ENCODE measurements at places on chromosomes 7 and 10.
A peak's percentile ranks its signal among the peaks of the same experiment; 100 is the strongest.

DNA sequence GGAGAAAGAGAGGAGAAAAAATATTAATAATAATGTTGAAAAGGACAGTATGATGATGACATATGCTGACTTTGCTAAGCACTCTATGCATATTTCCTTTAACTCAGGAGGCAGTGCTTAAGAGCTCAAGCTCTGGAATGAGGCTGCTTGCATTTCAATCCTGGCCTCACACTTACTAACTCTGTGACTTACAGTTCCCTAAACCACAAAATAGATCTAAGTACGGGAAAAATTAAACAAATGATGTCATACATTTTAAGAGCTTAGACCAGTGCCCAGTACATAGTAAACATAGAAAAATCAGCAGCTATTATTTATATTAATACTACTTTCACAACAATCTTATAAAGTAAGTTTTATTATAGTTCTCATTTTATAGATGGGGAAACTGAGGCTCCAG, 61.3 kb downstream of the GFRA1 start:
- no peak for DNase-seq

DNA sequence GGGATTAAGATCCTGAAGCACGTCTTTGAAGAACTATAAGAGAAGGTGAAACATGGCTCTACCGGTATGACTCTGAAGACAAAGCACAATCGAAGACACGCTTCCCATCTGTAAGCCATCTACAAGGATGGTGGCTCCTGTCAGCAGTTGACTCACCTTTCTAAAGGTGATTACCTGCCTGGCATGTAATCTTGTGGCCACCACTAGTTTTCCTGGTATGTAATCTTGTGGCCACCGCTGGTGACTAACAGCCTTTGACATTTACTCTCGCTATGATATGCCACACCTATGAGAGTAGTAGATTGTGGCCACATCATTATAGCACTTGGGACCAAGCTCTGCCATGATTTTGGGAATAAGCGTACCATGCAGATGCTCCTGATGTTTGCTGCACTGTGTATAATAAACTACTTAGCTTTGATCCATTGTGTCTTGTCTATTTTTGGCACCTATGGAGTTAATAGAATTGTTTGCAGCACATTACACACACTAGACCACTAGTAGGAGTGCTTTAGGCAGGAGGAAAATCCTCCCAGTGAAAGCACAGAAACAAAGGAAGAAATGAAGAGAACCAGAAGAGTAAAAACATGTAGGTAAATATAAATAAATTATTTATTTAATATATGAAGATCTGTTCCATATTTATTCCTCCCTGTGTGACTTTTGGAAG, 59.8 kb downstream of the VAX1 start:
- no peak for DNase-seq

GRCh38 chr7:11212080-11212711, 238.5 kb downstream of the PHF14 start:
- DNase-seq, result peak; percentile 74

DNA sequence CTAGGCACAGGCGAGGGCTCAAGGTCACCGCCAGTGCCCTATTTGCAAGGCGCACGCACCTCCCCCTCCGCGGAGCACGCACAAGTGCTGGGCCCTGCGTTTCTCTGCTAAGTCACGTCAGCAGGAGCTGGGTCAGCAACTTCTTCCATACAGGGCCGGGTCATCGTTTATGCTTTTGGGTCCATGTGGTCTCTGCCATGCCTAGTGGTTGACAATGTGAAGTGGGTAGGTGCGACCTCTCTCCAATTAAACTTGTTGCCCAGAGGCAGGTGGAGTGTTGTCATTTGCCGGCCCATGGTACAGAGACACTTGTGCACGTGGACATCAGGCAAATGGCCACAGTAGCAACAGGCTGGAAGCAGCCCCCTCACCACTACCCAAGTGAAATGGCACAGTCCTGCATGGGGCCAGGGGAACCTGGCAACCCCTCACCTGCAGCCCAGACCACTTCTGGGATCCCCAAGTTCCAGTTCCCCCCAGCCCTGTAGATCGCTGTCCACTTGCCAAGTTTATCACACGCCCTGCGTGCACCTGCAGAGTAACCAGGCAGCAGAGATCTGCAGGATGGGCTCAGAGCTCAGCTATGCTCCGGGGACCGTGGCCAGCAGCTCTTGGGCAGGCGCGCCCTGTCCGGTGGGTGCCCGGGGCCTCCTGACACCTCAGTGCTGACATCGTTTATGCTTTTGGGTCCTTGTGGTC, 86.1 kb upstream of the PPP2R2D start:
- no peak for DNase-seq

DNA sequence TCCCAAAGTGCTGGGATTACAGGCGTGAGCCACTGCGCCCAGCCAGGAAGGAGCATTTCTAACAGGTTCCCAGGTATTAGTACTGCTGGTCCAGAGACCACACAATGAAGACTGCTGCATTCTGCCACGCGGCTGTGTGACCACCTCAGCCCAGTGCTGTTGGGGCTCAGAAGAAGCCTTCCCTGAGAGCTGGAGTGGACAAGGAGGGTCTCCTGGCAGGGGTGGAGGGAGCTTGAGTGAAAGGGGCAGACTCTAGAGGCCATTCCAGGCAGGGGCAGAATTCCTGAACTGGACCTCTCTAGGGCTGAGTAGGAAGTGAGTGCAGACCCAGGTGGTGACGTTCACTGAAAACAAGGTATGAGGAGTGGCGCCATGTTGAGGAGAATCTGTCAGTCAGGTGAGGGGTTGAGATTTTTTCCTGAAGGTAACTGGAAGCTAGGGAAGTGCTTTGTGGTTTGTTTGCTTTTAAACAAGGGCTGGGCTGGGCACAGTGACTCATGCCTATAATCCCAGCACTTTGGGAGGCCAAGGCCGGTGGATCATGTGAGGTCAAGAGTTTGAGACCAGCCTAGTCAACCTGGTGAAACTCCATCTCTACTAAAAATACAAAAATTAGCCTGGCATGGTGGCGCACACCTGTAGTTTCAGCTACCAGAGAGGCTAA, 67.6 kb downstream of the TACC2 start:
- no peak for DNase-seq

GRCh38 chr10:3136763-3137611, 35.6 kb downstream of the PITRM1 start:
- no peak for DNase-seq

DNA sequence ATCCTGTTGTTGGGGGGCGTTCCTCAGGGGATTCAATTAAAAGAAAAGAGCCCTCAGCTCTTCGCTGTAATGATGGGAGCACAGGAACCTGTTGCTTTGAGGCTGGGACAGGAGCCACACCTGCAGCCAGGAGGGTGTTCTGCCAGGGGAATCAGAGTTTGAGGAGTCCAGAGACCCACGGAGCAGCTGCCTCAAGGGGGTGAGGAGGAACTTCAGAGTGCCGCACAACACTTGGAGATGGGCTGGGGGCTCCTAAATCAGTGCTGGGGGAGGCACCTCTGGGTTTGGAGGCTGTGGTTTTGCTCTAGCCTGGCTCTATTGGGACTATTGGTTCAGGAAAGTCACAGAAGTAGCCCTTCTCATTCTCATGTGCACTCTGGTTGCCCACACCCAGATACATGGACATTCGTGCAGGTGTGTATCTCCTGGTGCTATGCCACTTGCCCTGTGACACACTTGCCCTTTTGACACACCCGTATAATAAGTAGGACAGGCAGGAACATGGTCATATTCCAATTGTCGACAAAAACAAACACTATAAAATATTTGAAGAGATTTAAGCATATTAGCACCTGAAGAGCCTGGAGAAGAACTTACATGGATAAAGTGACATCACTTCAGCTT, 98.1 kb downstream of the PTPN20 start:
- DNase-seq, result no peak

DNA sequence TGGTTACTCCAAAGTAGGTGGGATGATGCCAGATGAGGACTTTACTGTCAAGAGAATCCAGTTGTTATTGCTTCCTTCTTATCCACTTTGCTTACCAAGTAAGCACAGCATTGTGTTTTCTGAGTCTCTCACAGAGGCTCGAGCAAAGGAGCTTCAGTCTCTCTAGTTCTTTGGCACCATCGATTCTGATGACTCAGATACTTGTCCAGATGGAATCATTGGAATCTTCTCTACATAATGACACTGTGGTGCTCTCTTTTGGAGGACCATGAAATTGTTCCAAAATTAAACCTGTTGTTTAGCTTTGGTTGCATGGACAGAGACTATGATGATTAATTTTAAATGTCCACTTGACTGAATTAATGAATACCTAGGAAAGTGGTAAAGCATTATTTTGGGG, 132.6 kb downstream of the NXPH1 start:
- DNase-seq, result no peak

GRCh38 chr10:132657127-132657706, 119.6 kb downstream of the INPP5A start:
- no peak for DNase-seq
